ENCODE measurements at places on chromosomes 4 and X. TPM values are rescaled to one million over a fixed set of nuclear protein-coding genes. Genes with fewer than 3 reads are reported as not detected.

DNA sequence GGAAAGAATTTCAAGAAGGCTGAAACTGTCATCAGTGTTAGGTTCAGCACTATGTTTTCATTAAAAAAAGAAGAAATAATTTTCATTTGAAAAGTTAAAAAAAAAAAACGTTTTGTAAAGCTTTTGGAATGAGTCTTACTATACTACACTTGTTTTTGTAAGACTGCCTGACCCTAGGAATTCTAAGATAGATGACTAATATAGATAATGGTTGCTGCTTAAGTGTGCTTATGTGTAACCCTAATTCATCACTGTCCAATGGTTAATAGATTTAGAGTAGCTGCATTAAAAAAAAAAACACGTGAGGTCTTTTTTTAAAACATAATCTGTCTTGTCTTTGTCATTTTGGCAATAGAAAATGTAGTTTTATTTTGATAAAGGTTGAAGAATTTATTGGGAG is 323.2 kb downstream of the IL1RAPL1 start:
- no peak for DNase-seq

ZIC3 gene
- polyA plus RNA-seq: not detected

DNA sequence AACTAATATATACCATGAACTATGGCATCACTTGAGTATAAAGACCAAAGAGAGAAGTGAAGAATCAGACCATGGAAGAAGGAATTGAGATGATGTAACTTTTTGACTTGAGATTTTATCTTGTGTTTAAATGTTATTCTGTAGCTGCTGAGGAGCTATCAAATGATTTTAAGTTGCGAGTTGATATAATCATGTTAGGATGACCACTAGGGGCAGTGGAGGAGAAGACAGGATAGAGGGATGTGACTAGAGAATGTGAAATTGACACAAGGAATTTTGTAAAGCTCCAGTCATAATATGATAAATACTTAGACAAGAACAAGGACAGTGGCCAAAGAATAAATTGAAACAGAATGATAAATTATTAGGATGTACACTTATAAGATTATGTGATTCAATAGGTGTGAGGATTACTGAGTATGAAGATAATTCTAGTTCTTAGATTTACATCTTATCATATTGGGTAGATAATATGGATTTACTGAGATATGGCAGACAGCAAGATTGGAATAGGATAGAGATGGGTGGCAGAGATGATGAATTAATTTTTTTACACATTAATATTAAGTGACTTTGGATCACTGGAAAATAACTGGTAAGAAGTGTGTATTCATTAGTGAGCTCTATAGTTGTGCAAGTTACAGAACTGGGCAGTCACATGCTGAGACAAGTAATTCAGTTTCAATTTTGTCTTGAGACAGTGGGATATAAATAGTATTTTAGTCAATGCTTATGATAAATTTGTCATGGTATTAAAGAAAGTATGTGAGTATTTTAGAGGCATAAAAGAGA is 816.0 kb upstream of the PCDH10 start:
- no peak for DNase-seq

- no peak for DNase-seq
Observed at GRCh38 chrX:155334486-155335336, at the start of gene CLIC2. Gene CLIC2 (minus strand): TSS chrX:155334614. CDS start chrX:155334427, 187 bp downstream.

DNA sequence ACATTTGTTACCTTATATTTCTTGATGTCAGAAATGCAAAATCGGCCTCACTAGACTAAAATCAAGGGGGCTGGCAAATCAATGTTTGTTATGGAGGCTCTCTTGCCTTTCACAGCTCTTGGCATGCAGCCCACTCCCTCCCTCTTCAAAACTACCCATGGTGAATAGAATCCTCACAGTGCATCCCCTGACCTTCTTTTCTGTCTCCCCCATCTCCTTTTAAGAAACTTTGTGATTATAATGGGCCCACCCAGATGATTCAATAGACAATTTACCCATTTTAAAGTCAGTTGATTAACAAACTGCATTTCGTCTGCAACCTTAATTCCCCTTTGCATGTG is 184.0 kb downstream of the PCDH7 start:
- no peak for DNase-seq

DNA sequence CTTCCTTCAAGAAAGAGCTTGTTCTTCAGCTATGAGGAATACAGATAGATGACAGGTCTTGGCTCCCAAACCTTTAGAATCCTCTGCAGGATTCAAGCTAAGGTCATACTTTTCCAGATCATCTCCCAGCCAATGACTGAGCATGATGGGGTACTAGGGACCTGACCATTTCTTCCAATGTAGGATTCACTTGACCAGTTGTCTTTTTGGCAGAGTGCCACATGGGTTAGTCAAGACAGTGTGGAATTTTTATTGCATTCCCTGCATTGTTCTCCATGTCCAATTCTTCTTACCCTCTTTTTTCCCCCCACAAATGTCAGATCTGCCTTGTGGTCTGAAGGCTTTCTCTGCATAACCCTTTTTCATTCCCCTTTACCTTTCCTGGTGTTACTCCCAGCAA is 99.5 kb downstream of the CCSER1 start:
- DNase-seq: no peak

SPIN2A gene
- 2.7 TPM for polyA plus RNA-seq

All from left lung (tissue), 14 donors.